ENCODE measurements at places on chromosomes 5 and 9.

DNA sequence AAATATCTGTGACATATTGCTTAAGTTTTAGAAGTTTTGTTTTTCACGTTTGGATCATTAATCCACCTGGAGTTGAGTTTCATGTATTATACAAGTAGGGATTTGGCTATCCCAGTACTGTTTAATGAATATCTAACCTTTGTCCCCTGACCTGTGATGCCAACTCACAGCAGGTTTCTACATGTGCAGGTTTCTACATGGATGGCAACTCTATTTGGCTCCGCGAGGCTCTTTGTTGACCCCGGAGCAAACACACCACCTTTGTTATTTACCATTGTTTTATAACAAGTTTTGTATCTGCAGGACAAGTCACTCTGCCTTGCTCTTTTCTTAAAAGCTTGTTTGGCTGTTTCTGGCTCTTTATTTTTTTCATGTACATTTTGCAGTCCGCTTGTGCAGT is 920 bp upstream of the SFXN1 start:
- DNase-seq: no peak

- no peak for DNase-seq
Measured at GRCh38 chr9:84991514-84991870, 322.0 kb downstream of the NTRK2 start.

- no peak for DNase-seq
Measured at GRCh38 chr5:171904886-171905285, 101.6 kb downstream of the FBXW11 start.

- peak; percentile 64 for DNase-seq
Measured at GRCh38 chr9:108473209-108474112, 382.3 kb downstream of the ACTL7B start.

DNA sequence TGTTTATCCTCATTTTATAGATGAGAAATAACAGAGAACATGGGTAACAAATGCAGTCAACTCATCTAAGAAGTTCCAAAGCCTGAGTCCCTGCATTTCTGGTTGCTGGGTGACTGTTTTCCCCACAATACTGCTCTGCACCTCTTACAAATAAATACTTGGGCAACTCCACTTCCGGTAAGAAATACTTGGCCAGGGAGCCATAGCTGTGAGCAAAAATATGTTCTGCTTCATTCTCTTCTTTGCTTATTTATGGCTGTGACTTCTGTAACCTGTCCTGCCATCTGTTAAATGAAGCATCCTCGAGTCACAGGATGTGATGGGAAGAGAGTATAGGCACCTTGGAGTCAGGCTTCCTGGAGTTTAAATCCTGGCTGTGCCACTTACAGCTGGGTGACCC is 49.9 kb downstream of the GDNF start:
- no peak for DNase-seq

GRCh38 chr5:107519900-107520354 is 150.8 kb downstream of the EFNA5 start:
- DNase-seq: no peak

GRCh38 chr5:150119421-150120061 is 33.2 kb upstream of the CSF1R start:
- DNase-seq: peak; percentile 63

DNA sequence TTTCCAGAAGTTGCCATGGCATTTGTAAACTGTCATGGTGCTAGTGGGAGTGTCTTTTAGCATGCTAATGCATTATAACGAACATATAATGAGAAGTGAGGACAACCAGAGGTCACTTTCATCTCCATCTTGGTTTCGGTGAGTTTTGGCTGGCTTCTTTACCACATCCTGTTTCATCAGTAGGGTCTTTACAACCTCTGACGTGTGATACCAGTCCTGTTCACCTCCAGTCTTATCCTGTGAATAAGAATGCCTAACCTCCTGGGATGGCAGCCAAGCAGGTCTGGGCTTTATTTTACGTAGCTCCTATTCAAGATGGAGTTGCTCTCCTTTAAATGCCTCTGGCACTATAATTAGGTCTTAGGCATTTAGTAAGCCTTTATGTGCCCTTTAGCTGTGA is 20.4 kb upstream of the RFK start:
- DNase-seq: no peak

DNA sequence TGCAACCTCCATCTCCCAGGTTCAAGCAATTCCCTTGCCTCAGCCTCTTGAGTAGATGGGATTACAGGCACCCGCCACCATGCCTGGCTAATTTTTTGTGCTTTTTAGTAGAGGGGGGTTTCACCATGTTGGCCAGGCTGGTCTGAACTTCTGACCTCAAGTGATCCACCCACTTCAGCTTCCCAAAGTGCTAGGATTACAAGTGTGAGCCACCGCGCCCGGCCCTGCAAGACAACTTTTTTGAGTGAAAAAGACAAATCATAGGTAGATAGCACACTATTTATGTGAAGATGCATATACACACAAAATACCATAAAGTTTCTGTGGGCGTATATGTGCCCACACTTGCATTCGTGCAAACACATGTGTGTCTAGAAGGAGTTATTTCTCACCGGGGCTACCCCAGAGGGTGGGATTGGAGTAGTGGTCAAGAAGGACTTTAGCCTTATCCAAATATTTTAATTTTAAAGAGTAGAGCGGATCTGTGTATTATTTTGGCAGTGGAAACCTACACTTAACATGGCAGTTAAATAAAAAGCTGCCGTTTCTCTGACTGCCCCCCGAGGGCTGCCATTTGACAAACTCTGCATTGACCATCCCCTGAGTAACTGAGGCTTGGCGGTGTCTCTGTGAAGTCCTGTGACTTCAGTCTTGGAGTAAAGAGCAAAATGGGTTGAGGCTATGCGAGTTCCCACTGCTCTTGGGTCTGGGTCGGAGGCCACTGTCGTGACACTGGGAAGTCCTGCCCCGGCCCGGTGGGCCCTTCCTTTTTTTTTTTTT is 93.4 kb upstream of the PTCH1 start:
- no peak for DNase-seq

- DNase-seq: no peak
Measured at GRCh38 chr9:32384002-32384363, 460 bp upstream of the ACO1 start.

DNA sequence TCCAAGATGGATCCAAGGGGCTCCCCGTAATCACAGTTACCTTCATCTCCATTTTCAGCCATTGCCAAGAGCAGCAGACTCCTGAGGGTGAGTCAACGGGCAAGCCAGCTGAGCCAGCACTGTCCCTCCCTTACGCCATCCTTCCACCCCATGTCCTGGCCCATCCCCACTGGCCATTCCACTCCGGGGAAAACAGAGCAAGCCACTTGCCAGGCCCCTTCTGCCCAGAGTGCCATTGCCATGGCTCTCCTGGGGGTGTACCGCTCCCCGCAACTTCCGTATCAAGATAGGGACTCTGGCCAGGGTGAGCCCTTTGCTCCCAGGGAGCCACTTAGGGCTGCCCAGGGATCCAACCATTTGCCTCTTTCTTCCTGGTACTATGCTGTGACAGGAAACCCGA is 48.9 kb upstream of the CDKN2AIPNL start:
- peak; percentile 50 for DNase-seq

DNA sequence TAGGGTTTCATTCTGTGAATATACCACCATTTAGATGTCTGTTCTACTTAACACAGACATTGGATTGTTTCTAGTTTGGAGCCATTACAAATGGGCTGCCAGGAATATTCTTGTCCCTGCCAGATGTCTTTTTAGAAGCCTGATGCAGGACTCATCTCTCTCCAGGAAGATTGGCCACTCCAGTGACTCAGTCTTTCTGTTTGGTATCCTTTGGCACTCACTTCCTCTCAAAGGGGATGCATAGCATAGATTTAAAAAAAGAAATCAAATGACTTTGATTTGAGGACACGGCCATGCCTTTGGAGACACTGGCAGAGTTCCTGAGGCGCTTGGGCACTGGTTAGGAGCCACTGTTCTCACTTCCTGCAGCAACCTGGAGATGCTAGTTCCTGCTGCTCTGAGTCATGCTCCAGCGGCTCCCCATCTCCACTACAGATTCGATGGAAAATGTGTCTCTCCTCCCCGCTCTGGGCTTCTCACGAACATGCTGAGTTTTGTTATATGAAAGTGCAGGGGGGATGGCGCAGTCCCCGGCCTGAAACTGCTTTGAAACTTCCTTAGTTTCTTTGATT is 3.5 kb upstream of the ZNF366 start:
- peak; percentile 71 for DNase-seq

- DNase-seq: no peak
Measured at GRCh38 chr5:91293131-91293530, 90.0 kb downstream of the ARRDC3 start.

GRCh38 chr5:122699201-122699600 is 75.7 kb upstream of the SNX2 start:
- DNase-seq: no peak

DNA sequence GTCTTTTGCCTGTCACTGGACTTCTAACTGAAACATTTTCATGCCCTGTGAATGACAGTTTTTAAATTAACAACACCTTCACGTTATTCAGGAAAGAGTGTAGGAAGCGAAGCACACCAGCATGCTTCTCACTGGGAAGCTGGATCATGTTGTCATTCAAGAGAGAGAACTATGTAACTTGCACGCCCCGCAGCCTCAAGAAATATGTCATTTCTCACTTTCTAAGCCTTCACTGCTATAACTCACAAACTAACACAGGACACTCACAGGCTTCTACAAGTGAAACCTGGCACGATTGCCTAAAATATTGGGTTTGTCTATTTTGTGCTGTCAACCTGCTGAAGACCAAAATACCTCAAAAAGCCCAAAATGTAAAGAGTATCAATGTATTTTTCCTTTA is 466.3 kb downstream of the EFNA5 start:
- DNase-seq: no peak

DNA sequence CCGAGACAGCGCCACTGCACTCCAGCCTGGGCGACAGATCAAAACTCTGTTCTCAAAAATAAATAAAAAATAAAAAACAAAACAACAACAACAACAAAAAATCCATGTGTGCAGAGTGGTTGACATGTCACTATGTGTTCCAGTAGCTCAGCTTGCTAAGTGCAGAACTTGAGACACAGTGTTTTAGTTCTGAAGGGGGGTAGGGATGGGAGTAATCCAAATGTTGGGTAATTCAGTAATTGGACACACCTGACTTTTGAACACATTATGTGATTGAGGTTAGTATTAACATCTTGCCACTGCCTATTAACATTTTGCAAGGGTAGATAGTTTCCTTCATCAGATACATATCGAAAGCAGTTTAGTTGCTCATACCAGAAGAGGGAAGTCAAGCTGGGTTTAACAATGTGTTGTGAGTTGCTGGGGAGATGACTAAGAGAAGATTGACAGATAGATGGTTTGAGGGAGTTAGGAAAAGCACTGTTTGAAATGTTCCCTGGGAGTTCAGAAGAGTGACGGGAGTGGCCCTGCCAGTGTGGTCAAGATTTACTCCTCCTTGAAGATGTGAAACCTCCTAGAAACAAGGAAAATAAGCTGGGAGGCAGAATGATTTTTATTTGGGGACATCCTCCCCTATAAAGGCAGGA is 928 bp downstream of the HACD4 start:
- DNase-seq: no peak

GRCh38 chr5:36179950-36180349 is 28.0 kb downstream of the SKP2 start:
- DNase-seq: no peak

DNA sequence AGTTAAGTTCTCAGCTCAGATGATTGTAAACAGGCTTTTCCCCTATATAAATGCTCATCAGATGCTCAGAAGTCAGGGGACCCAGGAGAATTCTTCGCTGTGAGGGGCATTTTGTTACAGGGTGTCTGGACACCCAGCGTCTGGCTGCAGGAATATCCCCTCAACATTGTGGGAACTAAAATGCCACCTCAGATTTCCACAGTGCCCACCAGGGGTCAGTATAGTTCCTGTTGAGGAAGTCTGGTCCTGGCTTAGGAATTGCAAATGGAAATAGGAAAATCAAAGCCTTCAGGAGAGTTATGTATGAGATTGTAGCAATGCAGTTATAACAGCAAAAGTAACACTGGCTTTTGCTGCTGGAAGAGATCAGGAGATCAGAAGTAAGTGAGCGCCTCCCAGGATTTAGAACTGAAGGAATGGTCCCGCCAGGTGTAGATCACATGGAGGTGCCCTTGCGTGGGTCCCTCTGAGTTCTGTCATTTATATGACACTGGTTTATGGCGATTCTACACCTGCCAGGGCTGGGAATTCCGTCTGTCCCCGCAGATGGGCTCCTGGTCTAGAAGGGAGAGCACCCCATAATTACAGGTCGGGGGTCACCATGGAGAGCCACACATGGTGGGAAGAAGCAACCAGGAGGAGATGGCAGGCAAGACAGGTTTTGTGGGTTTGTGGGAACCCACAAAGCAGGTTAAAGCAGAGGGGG is 47.1 kb upstream of the CTSL start:
- no peak for DNase-seq

- no peak for DNase-seq
Measured at GRCh38 chr5:1100664-1101574, 10.9 kb downstream of the SLC12A7 start.

DNA sequence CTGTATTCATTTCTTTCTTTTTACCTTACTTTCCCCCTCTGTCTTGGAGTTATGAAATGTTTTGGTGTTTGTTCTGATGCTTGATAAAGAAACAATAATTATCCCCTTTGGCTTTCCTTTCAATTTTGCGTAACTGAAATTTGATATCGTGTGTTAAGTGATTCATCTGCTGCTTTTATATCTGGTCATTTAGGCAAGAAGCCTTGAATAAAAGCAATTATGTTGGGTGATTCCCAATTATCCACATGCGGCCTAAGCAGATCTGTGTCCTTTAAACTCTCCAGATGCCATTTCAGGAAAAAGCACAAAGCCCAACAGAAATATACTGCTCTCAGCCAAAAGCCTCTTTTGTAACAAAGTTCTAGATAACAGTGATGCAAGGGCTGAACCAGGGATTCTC is 92.8 kb downstream of the TAF11L14 start:
- DNase-seq: no peak

DNA sequence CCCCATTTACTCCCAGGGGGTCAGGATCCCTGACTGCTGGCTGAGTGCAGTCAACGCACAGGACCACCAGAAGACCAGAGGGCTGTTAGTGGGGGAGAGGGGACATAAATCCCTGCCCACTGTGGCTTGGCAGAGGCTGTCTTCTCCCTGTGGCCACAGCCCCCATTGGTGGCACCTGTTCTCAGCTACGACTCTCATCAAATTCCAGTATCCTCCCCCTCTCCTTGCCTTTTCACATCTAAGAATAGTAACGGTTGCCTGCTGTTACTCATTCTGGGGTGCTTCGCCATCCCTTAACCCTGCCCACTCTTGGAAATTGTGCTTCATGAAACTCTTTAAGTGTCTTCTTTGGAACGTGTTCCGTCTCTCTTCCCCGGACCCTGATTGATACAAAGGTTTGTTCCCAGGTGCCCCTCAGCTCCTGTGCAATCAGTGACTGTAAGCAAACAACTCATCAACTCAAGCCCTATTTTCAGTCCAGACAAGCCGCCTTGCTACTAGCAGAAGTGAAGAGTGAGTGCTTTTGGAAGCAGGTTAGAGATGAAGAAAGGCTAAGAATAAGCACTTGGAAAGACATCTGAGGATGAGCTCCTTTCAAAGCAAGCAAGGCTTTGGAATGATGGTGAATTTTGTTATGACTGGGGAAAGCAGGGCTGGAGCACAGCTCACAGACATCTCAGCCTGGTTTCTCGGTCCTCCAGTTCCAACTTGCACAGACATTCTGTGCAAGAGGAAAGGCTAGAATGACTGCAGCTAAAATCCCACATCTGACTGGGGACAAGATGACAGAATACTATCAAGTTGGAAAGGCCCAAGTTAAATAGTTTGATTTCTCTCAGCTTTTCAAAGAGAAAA is 22.9 kb upstream of the DENND1A start:
- no peak for DNase-seq
